ENCODE measurements at places on chromosomes 4 and X.

DNA sequence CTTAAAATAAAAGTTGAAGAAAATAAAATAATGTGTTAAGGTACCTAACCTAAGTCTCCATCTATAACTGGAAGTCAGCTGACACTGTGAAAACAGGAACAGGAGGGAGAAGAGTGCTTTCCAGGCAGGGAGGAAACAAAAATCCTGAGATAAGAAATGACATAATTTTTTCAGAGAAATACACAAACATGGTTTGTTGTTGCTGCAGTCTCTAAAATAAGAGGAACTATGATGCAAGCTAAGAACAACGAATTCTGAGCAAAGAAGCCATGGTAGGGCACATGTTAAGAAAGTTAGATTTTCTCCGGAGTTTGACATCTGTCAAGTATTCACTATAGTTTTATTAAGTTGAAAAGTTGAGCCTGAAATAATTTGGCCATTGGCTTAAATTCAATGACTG lies 26.9 kb downstream of the PAPSS1 start:
- DNase-seq: no peak

DNA sequence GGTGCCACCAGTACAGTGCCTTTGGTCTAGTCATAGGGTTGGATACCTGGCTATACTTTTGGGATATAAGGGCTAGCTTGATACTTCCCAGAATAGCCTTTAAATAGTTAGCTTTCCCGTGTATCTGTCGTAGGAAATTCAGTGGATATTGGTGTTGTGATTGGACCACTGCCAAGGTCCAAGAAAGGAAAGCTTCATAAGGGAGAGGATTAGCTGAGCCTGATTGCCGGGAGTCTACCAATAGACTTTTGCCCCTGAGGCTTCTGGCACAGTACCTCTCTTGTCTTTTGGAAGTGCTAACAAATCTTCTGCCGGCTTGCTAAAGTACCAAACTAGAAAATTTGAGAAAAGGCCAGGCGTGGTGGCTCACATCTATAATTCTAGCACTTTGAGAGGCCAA lies 350.6 kb downstream of the CHIC1 start:
- DNase-seq: no peak

- no peak for DNase-seq
Measured at GRCh38 chr4:72366601-72367000, 202.4 kb downstream of the ADAMTS3 start.

DNA sequence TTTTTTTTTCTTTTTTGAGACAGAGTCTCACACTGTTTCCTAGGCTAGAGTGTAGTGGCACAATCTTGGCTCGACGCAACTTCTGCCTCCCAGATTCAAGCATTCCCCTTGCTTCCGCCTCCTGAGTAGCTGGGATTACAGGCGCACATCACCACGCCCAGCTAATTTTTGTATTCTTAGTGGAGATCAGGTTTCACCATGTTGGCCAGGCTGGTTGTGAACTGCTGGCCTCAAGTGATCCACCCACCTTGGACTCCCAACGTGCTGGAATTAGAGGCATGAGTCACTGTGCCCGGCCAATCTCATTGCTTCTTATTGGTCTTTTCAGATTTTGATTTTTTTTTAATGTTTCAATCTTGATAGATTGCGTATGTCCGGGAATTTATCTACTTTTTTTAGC lies 124.4 kb downstream of the NBDY start:
- DNase-seq: no peak

DNA sequence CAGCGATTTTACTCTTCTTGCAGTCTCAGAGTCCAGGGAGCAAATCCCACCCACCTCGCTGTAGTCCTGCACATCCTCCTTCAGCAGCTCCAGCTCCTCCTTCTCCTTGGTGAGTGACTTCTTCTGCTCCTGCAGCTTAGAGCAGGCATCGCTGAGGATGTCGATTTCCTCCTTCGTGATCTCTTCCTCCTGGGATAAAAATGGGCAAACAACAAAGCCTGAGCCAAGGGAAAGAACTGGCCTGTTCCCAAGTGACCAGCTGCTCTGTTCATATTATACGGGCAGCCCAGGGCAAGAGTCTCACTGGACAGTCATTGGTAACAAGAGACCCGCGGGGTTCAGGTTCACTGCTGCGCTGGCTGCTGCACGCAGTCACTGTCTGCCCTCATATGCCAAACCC lies 26.2 kb downstream of the FGFR3 start:
- no peak for DNase-seq
